ENCODE measurements at places on chromosomes 7 and 10. TPM values are rescaled to one million over a fixed set of nuclear protein-coding genes. Genes with fewer than 3 reads are reported as not detected.

The GPR141 gene
- not detected for total RNA-seq

The FFAR4 gene
- total RNA-seq, result not detected

- DNase-seq, result no peak
- H3K4me3 ChIP-seq, result no peak overlapping the region
- no peaks in the 10 kb centered on the region for H3K4me1 ChIP-seq
Measured at GRCh38 chr7:153258686-153259085, 499.1 kb downstream of the ACTR3B start.

DNA sequence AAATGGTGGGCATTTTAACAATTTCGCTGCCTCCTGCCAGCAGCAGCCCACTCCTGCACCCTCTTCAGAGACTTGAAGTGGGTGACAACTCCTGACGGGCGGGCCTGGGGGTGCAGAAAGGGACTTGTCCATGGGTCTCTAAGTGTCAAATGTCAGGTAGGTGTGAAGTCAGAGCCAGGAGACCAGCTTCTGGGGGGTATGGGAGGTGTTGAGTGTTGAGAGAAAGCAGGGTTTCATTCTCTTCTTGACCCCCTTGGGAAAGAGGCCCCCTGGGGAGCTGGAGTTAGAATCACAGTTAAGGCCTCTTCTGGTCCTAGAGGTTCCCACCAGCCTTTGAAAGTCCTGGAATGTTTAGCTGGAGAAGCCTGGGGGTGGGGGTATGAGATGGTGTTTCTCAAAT, 11.6 kb upstream of the PALD1 start:
- no peak overlapping the region for H3K4me3 ChIP-seq
- no peaks in the 10 kb centered on the region for H3K4me1 ChIP-seq
- DNase-seq, result no peak
- H3K27ac ChIP-seq, result no peak overlapping the region
- peaks cover 54% of the 10 kb centered on the region for H3K27me3 ChIP-seq

The THNSL1 gene
- 3.6 TPM for total RNA-seq

The SEMA3D gene
- 10.8 TPM for total RNA-seq

The MYPN gene
- total RNA-seq, result 12.5 TPM

The HOXA5 gene
- total RNA-seq, result 23.9 TPM

GRCh38 chr10:14736600-14737081, 38.1 kb downstream of the FAM107B start:
- H3K36me3 ChIP-seq, result no peaks in the 10 kb centered on the region
- peak; percentile 77 for DNase-seq
- H3K27me3 ChIP-seq, result no peaks in the 10 kb centered on the region
- H3K27ac ChIP-seq, result peak overlapping the region; percentile 60
- H3K4me1 ChIP-seq, result peaks cover 10% of the 10 kb centered on the region

The MUC3A gene
- total RNA-seq, result not detected

GRCh38 chr7:43011879-43012278, 79.7 kb downstream of the MRPL32 start:
- H3K36me3 ChIP-seq, result no peaks in the 10 kb centered on the region
- no peaks in the 10 kb centered on the region for H3K4me1 ChIP-seq
- H3K27ac ChIP-seq, result no peak overlapping the region
- DNase-seq, result no peak
- H3K27me3 ChIP-seq, result peaks cover 6% of the 10 kb centered on the region

- no peaks in the 10 kb centered on the region for H3K4me1 ChIP-seq
- no peak overlapping the region for H3K27ac ChIP-seq
- no peaks in the 10 kb centered on the region for H3K27me3 ChIP-seq
Measured at GRCh38 chr7:66247380-66248078, 42.4 kb downstream of the TPST1 start.

The IGFBP3 gene
- total RNA-seq, result 272 TPM
